ENCODE measurements at places on chromosomes 13 and 19.

- no peak for DNase-seq
These were observed 191.8 kb downstream of the GGACT start for GRCh38 chr13:100396776-100397175.

DNA sequence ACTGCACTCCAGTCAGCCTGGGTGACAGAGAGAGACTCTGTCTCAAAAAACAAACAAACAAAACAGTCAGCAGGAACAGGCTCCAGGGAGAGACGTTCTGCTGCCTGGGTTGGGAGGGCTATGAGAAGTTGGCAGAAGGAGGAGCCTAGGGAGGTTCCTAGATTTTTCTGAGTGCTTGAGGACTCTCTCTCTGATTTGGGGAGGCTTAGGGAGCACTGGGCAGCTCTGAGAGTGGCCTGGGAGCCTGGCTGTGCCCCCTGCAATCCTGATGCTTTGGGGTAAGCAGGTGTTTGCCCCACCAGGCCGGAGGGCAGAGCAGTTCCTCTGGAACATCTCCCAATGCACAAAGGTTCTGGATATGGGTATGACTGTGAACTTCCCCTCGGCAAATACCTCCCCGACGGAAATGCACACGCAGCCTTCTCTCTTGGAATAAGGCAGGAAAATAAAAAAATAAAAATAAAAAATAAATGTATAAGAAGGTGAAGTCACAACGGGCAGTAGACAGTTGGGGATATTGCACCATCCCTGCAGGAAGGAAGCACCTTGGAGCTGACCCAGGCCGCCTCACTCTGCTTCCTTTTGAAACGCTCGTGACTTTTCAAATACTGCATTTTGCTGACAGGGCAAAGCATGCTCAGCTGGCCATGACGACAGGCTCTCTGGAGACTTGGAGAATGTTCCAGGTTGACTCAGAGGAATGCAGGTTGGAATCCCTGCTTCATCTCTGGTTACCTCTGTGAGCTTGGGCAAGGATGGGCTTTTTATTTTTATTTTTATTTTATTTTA is 26.5 kb upstream of the HOMER3 start:
- no peak for DNase-seq

GRCh38 chr19:51342631-51343569 is 961 bp upstream of the VSIG10L start:
- no peak for DNase-seq

GRCh38 chr19:2413629-2414028 is 13.8 kb downstream of the TIMM13 start:
- no peak for DNase-seq

- DNase-seq, result no peak
These were observed 91.9 kb upstream of the GPR183 start for GRCh38 chr13:99398916-99399622.

DNA sequence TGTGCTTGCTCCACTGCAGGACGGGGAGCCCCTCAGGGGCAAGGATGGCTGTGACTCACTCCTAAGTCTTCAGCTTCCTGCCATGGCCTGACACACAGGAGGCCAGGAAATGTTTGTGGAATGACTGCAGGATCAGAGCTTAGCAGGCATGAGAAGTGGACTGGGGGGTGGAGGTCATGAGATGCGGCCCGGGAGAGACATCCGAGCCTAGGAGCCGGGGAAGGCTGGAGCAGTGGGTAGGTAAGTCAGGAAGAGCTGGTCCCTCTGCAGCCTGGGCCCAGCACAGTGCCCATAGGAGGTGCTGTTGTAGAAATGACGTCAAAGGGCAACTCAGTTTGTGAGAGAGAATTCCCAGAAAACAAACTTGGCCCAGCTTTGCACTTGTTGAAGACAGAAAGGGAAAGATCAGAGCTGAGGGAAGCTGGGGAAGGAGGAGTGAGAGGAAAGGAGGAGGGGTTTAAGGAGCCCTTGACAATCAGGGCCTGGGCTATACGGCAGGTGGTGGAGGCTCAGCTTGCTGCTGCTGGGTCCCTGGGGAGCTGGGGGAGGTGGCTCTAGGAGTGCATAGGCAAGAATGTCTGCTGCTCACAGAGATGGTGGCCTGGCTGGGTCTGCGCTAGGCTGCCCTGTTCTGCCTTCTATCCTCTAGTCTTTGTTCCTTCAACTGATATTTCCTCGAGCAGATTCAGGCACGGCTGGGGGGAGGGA is 18.5 kb downstream of the POU2F2 start:
- no peak for DNase-seq

DNA sequence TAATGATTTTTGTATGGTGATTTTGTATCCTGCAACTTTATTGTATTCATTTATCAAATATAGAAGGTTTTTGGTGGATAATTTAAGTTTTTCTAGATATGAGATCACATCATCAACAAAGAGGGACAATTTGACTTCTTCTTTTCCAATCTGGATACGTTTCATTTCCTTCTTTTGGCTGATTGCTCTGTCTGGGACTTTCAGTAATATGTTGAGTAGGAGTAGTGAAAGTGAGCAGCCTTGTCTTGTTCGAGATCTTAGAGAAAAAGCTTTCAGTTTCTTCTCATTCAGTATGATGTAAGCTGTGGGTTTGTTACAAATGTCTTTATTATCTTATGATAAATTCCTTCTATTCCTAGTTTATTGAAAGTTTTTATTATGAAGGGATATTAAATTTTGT is 352.0 kb upstream of the DACH1 start:
- DNase-seq, result no peak

- no peak for DNase-seq
These were observed 161.7 kb downstream of the TEX29 start for GRCh38 chr13:111482126-111482525.

DNA sequence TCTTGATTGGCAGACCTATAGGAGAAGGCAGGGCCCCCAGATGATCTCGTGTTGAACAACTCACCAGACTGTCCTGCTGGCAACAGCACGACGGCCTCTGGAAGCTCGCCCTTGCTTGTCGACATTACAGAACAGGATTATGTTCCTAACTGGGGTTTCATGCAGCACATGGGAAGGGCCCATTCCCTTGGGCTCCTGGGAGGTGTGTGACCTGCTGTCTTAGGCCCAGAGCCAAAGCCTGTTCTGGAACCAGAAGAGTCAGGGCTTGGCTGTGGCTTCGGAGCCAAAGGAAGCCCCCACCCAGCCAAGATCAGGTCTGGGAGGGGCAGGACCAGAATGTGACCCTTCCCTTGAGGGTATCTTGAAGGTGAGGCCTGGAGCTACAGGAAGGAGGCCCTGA is 36.9 kb downstream of the RGCC start:
- DNase-seq, result no peak

DNA sequence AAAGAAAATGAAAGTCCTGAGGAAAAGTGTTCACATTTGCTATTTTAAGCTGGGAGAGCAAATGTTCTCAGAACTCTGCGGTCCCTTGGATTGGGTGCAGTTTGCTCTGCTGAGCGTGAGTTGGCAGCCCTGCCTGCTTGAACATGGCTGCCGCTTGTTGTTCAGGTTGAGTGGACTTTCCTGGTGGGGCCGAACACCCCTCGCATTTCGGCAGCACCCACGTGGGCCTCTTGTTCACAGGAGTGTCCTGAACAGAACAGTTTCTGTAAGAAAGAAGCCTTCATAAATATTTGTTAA is 10.8 kb upstream of the RNF113B start:
- DNase-seq, result no peak

DNA sequence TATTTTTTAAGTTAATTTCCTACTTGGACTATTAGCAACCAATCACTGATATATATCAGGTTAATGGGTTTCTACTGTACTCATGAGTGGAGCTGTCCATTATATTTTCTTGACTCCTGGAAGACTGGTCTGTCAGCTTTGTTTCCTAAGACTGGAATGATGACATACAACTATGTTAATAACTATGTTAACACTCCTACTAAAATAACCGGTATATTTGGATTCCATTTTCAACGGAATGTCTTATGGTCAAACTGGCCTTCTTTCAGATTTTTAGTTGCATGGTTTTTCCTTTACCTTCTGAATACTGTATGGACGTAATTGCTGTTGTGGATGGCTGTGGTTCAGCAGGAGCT is 45.8 kb upstream of the GPI start:
- no peak for DNase-seq

Data from stimulated activated CD8-positive, alpha-beta memory T cell treated with anti-CD3 and anti-CD28 coated beads, Interleukin-4, amount 100 ng/mL, for 24 hours (primary cell).